ENCODE measurements at places on chromosomes 13 and 19.

- DNase-seq, result no peak
Observed at GRCh38 chr19:31402529-31403316, 53.5 kb upstream of the TSHZ3 start.

DNA sequence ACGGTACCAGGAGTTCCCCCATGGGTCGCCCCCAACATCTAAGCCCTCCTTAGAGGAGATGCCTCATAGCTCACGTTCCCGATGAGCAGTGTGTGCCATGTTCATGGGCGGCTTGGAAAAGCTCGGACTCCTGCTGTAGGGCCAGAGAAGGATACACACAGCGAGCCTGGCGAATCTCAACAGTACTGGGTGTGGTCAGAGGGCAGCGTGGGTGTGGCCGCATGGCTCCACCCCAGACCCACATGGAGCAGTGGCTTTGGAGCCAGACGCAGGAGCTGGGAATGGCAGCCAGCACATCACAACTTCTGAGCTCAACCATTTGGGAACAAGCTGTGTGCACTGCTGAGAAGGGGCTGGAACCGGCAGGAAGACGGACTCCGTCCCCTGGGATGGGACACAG lies 15.6 kb downstream of the CAPS start:
- no peak for DNase-seq

GRCh38 chr13:20402881-20403280 lies 122.8 kb downstream of the CRYL1 start:
- no peak for DNase-seq

DNA sequence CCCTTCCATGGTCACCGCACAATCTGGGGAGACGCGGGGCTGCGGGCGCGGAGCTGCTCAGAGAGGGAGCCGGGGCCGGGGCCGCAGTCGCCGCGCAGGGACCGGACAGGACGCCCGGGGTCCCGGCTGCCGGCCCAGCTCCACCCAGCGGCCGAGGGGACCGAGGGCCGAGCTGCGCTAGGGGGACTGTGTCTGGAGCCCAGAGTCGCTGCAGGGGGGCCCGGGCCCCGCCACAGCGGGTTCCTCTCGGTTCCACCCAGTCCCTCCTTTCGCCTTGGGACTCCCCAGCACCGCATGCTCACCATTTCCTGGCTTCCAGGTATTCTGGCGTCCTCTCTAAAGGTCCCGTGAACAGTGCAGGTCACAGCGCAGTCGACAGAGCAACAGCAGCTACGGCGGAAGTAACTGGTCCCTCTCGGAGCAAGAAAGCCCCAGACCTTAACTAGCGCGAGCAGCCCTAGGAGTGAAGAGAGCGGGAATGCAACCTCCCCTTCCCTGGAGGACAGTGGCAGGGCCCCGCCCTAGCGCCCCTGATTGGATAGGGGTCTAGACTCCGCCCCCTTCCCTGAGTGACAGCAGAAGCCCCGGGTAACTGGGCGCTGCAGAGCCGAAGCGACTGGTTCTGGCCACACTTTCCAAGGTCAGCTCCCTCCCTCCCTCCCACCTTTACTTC lies at the start of gene ZNF878:
ZNF878 (minus strand) TSS at position 465 of the 673 bp plus-strand sequence; CDS start at position 305, 160 bp downstream.
- peak; percentile 96 for DNase-seq

- DNase-seq, result peak; percentile 46
Observed at GRCh38 chr19:58407658-58408151, 744 bp upstream of the ZNF584 start.

DNA sequence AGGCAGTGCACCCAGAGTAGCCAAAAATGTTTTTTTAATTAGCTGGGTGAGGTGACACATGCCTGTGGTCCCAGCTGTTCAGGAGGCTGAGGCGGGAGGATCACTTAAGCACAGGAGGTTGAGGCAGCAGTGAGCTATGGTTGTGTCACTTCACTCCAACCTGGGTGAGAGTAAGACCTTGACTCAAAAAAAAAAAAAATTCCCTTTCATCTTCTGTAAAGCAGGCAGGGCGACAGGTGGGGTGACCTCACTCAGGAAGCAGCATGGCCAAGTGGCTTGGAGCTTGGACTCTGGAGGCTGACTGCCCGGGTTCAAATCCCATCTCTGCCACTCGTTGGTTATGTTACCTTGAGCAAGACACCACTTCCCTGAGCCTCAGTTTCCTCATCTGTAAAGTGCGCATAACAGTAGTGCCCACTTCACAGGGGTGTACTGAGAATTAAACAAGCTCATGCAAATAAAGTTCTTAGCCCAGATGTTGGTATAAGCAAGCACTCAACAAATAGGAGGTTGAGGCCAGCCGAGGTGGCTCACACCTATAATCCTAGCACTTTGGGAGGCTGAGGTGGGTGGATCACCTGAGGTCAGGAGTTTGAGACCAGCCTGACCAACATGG lies 48.3 kb downstream of the MAP4K1 start:
- no peak for DNase-seq

DNA sequence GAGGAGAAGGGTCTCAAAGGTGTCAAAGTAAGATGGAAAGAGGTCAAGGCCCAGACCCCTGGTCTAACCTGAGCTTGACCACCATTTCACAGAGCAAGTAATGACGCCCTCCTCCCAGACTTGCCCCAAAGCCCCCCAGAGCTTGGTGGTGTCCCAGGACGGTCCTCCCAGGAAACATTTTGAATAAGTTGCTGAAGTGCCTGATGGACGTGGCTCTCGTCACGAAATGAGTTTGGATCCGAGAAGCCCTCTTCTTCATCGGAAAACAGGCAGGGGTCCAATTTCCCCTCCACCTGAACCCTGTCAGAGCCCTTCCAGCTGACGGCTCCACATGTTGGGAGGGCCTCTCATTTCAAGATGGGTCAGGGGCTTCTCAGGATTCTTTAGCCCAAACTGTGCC lies 54.5 kb upstream of the TPM4 start:
- no peak for DNase-seq

DNA sequence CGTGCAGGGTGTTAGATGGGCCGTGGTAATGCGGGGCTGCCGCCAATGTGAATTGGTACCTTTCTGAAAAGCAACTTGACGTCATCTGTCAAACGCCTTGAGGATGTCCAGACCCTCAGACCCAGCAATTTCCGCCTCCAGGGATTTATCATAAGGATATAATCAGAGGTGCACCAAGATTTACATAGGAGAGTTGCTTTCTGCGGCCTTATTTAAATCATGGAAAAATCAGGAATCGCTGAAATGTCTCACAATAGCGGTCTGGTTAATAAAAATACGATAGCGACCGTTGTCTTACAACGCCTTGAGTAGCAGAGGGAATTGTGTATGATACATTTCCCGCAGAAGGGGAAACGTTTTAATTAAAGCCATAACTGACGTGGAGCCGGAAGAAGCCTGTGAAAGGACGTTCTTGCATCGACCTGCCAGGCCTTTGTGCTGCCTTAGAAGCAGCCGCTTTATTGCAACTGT lies 32.3 kb upstream of the NDUFS7 start:
- no peak for DNase-seq

DNA sequence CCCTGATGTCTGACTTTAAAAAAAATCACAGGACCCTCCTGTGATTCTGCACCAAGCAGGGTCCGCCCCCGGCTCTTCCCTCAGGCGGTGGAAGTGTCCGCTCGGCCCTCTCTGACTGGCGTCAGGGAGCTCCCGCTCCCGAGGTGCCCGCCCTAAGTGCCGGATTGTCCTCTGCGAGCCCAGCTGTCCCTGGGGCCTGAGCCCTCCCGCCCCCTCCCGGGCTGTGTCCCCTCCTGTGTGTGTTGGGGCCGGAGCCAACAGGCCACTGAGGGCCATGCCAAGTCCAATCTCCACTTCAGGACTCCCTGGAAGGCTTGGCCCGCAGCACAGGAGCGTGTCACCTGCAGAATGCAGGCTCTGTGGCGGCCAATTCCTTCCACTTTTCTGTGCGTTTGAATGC lies 25.4 kb downstream of the MAP2K2 start:
- no peak for DNase-seq

GRCh38 chr13:106475852-106476251 lies 59.6 kb downstream of the EFNB2 start:
- DNase-seq, result peak; percentile 53

- DNase-seq, result peak; percentile 45
Observed at GRCh38 chr19:54114340-54115108, 933 bp downstream of the TFPT start.

- peak; percentile 77 for DNase-seq
Observed at GRCh38 chr19:40811478-40812341, 12.7 kb downstream of the EGLN2 start.

- no peak for DNase-seq
Observed at GRCh38 chr13:27504128-27504867, 53.9 kb upstream of the MTIF3 start.

DNA sequence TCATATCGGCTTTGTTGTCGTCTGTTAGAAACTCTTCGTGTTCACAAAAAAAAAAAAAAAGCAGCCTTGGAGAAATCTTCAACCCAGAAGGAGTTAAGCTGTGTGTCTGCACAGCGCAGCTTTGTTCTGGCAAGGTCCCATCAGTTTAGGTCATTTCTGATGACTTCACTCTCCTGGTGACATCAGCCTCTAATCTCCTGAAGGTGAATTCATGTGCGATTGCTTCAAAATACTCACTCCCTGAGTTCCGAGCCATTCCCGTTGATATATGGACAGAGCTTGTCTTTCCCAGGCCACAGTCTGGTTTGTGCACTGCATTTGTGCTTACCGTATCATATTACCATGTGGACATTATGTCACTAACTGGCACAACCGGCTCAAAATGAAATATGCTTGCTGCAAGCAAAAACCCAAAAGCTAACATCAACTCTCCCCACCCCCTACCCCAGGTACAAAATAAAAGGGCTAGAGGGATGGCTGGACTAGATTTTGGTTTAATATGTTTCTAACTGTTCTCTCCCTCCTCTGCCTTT lies 342.4 kb downstream of the KCNRG start:
- DNase-seq, result peak; percentile 70

DNA sequence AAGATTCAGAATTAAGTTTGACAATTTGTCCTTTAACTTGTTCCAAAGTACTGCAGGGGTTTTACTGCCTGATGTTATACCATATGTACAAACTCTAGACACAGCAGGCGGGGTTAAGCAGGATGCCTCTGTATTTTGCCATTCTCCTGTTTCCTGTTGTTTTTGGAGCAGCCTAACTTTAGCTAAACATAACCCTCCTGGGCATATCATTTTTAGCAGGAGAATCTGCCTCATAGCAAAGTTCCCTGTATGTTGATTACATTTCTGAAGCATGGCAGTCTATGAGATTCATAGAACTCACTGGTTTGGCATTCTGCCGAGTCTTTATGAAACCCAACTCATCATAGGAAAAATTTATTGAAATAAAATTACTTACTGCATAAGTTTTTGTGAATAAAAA lies 5.2 kb downstream of the LHFPL6 start:
- DNase-seq, result no peak

GRCh38 chr13:23643338-23644125 lies 73.3 kb downstream of the TNFRSF19 start:
- no peak for DNase-seq

DNA sequence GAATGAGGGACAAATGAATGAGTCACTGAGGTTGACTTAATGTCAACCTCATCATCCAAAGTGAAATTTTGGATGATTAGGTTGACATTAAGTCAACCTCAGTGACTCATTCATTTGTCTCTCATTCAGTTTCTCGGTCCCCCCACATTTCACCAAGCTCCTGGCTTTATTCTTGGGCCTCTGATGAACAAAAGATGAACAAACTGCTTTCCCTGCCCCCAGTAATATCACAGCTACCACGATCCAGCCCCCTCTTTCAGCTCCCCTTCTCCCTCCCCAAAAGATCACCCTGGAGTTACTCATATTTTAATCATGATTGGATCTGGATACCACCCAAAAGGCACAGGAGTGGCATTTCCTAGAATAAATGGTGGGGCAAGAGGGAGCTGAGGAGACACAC lies 10.8 kb downstream of the CEACAM18 start:
- no peak for DNase-seq

DNA sequence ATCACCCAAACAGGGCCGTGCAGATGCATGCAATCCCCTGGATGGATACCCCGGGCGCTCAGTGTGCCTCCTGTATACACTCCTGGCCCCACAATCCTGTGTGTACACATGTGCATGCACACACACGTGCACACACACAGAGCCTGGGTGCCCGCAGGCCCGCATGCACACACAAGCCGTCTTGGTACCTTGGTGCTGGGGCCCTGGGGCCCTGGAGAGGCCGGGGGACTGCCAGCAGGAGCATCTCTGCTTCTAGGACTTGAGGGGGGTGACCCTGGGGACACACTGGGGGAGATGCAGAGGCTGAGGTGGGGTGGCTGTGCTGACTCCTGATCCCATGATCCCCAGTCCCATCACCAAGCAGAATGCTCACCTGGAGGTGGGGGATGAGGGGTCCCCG lies 15.6 kb upstream of the EPOR start:
- DNase-seq, result no peak
